ENCODE measurements at places on chromosomes 12 and 14.

DNA sequence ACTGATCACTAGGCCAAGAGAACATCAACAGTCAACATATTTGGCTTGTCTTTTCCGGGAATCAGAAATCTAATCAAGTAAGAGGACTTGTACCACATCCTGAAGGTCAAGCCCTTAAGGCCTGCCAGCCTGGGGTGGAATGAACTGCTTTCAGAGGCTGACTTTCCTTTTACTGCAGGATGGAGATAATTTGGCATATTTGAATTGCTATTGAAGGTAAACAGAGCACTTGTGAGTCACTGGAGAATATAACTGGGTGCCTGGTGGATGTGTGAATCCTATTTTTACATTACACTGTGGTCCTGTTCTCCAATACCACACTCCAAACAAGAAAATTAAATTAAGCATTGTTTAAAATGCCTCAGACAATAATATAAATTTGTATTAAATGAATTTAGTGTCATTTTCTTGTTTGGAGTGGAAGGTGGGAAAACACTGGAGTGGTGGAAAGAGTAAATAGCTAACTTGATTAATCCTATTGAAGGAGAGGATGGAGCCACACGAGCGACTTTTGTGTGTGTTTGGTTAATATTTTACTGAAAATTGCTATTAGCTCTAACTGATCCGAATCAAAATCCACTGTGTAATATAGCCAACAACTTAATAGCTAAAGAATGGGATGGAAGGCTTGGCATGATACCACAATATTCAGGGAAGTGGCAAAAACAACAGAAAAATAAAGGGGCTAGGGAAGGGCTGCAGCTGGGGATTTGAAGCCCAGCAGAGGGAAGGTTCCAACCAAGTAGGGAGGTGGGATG lies 89.4 kb downstream of the OTX2 start:
- DNase-seq: no peak

DNA sequence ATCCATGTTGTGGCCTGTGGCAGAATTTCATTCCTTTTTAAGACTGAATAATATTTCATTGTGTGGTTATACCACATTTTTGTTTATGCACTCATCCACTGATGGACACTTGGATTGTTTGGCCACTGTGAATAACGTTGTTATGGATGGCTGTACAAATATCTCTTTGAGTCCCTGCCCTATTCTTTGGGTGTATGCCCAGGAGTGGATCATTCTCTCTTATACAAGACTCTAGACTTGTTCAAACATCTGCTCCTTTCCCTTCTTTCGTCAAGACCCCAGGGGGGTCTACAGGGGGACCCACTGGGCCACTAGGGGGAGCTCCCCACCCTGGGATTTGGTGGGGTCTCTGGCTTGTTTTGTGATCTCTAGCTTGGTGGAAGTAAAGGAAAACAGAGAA lies 77.4 kb downstream of the FBXL14 start:
- DNase-seq: no peak

GRCh38 chr12:41188058-41188840 lies at the start of gene PDZRN4:
Gene PDZRN4, plus strand, starts transcription at chr12:41188320.
- DNase-seq: peak; percentile 2

- no peak for DNase-seq
Observed at GRCh38 chr14:41457393-41457792, 149.3 kb upstream of the LRFN5 start.

- DNase-seq: no peak
Observed at GRCh38 chr14:104436741-104437701, 142.5 kb upstream of the C14orf180 start.

GRCh38 chr14:62206456-62206855 lies 444.2 kb downstream of the SNAPC1 start:
- DNase-seq: no peak

GRCh38 chr14:61152851-61153364 lies 128.2 kb downstream of the TMEM30B start:
- DNase-seq: no peak

DNA sequence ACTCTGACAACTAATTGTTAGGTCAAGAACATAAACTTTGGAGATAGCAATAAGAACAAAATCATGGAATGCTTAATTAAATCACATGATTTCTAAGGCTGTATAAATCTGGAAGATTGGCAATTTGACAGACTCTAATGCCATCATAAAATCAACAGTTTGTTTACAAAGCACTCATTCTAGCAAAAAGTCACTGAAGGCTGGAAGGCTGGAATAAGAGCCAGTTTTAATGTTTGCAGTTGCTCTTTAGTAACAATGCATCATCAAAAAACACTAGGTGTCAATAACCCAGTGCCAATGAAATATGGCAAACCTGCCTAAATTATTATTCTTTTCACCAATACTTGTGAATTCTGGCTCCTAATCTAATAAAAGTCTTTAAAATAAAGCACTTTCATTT lies 65.0 kb downstream of the NUMB start:
- no peak for DNase-seq

- no peak for DNase-seq
Observed at GRCh38 chr14:93857500-93858283, 69.4 kb upstream of the PRIMA1 start.

GRCh38 chr14:88468406-88468805 lies 82.9 kb downstream of the SPATA7 start:
- no peak for DNase-seq

DNA sequence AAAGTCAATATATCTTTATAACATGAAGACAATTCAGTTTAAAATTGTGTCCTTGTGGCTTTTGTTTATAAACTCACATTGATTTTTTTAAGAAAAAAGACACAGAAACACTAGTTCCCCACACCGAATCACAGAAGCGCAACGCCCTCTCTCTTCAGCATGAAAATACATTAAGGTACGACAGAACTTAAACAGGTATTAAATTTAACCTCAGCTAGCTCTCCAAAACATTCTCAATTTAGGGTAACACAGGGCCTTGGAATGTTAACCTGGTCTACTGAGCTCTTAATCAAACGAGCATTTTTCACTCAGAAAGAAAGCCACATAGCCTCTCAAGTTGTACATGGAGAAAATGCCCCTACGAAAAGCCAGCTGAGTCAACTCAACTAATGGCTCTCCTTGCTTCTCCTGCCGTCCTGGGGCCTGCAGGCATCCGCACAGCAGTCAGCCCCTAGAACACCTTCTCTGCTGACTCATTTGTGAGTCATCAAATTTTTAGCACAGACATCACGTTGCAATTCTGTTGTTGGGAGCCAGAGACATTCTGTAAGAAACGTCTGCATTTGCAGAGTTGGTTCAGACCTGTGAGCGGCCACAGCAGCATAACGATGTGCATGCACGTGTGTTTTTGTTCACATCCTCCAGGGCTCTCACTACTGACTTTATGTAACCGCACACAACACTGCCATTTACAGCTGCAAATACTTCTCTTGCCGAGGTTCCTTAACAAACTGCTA lies 141.6 kb downstream of the ITPR2 start:
- DNase-seq: no peak

DNA sequence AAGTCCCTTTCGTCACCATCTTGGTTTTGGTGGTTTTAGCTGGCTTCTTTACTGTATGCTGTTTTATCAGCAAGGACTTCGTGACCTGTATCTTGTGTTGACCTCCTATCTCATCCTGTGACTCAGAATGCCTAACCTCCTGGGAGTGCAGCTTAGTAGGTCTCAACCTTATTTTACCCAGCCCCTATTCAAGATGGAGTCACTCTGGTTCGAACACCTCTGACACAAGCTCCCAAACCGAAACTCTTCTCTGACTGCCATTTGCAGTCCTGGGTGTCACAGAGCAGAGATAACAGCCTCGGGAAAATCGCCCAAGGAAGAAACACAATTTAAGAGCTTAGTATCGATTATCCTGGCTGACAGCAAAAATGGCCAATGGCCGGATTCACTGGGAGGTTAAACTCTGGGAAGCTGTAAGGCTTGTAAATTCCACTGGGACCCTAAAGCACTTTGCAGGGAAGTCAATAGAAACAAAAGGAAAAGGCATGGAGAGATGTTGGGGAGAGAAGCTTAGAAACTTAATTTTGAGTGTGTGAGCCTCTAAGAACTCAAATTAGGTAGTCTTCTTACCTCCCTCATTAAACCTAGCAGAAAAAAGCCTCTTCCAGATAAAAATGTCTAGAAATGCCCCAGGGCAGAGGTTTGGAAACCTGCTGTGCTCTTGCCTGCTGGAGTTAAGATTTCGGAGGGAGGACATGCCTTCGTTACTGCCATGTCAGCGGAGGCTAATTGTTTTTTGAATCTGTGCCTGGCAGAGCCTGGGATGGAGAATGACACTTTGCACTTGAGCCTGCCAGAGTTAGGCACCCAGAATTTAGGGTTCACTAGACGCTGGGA lies 56.5 kb upstream of the RPH3A start:
- no peak for DNase-seq

- DNase-seq: peak; percentile 42
Observed at GRCh38 chr14:76926521-76927251, 100.5 kb downstream of the LRRC74A start.

- DNase-seq: no peak
Observed at GRCh38 chr14:105169776-105170655, 1.4 kb upstream of the JAG2 start.

DNA sequence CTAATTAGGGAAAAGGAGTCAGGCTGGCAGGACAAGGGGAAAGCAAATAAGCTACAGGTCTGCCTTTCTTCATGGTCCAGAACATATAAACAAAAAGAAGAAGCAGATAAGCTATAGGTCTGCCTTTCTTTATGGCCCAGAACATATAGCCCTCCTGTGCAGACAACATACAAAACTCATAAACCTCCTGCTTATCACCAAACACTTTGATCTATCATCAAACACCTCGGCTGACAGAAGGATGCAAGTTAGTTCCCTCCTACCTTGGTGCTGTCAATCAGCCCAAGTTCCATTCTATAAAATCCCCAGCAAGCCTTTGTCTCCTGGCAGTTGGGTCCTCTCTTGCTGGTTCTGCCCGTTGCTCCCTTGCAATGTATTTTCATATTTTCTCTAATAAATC lies 23.2 kb downstream of the AMN1 start:
- no peak for DNase-seq

DNA sequence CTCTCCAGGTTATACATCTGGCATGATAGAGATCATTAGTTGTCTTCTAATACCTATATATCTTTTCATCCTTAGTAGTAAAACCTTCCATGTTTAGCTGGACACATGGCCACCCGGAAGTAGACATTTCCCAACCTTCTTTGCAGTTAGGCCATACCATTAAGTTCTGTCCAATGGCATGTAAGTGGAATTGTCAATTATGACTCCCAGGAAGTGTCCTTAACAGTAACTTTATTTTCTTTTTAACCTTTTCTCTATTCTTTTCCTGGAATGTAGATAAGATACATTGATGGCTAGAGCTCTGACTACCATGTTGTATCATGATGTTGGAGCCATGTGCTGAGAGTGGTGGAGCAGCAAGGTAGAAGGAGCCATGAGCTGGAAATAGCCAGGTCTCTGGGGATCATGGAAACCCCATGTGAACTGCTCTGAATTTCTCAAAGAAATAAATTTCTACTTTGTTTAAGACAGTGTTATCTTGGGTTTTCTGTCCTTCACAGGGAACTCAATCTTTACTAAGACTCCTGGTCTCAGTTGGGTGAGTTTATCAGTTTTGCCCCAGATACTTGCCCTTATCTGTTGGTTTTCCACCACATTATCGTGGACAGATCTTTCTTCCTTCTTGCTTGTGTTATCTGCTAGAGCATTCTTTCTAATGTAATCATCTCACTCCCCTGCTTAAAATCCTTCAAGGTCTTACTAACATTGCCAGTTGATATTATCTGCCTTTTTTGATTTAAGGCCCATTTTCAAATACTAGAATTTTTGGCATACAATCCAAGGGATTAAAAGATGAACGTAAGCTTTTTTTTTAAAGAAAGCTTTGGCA lies 5.1 kb upstream of the LTA4H start:
- no peak for DNase-seq

GRCh38 chr14:79841433-79841832 lies 369.9 kb downstream of the DIO2 start:
- DNase-seq: no peak

GRCh38 chr12:77946541-77947061 lies 115.9 kb downstream of the NAV3 start:
- DNase-seq: no peak

DNA sequence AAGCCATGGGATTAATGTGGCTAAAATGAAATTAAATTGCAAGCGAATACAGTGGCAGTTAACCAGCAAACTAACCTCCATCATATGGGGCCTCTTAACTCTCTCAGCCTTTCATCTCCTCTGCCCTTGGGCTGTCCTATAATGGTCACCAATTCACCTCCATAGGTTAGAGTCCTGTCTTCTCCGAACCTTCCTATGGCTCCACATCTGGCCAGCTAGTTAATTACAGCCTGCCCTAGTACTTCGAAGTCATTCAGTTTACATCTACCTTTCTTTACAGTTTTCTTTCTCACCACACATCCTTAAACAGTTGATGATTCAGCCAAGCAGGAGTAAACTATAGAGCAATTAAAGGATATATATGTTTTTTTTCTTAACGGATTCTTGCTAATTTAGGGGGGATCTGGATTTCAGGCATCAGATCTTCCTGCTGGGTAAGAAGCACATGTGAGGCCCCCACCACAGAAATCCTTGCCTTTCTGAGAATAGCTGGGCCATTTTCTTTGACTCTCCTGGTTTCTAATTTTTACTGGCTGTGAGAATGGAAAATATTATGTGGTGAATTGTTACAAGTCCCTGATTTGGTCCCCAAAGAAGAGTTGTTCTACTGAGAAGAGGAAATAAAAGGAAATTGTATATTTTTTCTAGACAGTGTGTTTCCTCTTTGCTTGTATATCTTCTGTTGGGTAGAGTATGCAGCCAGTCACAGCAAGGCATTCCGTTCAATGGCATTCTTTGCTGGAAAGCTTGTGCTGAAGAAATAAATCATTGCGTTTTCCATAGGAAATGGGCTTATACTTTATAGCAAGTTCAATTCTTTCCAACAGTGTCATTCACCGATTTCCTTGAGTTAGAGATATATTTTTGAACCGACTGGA lies 16.7 kb downstream of the HMGA2 start:
- DNase-seq: no peak

GRCh38 chr12:95605087-95605486 lies 53.8 kb upstream of the USP44 start:
- DNase-seq: no peak

DNA sequence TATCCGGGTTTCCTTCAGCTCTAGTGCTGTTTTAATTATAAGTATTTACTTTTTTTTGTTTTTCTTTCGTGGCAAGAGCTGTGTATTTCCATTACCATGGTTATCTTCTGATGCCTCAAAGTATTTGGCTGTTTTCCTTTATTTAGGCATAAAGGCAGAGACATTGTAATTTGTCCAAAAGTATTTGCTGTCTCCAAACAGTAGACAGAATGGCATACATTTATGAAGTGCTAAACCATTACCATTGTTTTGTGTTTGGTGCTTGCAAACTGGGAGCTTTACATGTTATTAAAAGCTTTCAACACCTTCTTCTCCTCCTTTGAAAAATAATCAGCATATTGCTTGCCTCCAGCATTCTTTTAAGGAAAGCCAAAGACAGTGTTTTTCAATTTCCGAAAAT lies 46.3 kb downstream of the FLRT2 start:
- no peak for DNase-seq

- no peak for DNase-seq
Observed at GRCh38 chr14:98576463-98576862, 695.5 kb downstream of the BCL11B start.
